ENCODE measurements at places on chromosomes 12 and 14.

- DNase-seq, result no peak
Measured at GRCh38 chr14:51735851-51736250, 84.1 kb downstream of the FRMD6 start.

GRCh38 chr14:104238424-104239184 lies 100.2 kb downstream of the KIF26A start:
- DNase-seq, result peak; percentile 43

- no peak for DNase-seq
Measured at GRCh38 chr14:38255408-38255672, 553 bp downstream of the CLEC14A start.

DNA sequence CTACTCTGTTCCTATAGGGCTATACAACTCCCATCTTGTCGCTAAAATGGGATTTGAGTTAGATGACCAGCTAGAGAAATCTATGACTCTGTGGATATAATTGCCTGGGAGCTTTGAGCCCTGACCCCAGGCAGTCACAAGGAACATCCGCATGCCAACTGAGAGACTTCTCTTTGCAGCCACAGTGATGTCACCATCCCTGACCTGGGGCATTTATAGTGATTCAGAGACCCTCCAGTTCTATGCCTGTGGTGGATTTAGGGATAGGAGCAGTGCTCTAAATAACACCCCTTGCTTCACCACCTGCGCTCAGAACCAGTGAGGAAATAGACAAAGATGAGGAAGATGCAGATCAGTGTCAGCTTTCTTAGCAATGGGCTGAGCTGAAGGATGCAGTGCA lies 86.2 kb downstream of the RIN3 start:
- no peak for DNase-seq

DNA sequence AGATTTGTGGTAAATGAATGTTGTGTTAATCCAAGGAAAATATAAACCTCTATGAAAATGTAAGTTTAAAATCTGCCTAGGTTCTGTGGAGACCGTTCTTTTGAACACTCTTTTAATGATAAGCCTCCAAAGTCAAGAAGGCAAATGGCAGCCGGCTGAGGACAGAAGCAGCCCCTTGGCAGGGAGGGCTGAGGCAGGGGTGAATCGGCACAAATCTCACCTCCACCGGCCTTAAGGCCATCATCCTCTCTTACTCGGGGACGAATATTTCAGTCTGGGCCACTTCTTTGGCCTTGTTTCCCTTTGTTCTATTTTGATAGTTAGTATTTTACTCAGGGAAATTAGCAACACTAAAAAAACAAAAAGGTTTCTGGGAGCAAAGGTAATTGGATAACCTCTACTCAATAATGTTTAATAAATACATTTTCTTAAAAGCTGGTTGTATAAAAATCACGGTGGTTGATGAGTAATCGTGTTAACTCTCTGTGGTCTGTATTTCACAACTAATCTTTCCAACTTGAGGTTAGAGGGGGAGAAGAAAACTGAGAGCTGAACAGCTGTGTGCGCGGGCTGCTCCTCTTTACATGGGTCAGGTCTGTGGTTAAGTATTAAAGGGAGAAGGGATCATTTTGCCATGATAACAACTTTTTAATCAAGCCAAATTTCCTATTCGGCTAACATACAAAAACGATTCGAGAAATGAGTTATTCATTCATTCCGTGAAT lies 18.6 kb downstream of the LGMN start:
- DNase-seq, result no peak

- DNase-seq, result no peak
Measured at GRCh38 chr14:27243365-27243764, 645.5 kb upstream of the NOVA1 start.

GRCh38 chr14:77882636-77883035 lies 82.7 kb downstream of the ADCK1 start:
- no peak for DNase-seq

- no peak for DNase-seq
Measured at GRCh38 chr12:28870839-28871440, 278.1 kb upstream of the FAR2 start.

DNA sequence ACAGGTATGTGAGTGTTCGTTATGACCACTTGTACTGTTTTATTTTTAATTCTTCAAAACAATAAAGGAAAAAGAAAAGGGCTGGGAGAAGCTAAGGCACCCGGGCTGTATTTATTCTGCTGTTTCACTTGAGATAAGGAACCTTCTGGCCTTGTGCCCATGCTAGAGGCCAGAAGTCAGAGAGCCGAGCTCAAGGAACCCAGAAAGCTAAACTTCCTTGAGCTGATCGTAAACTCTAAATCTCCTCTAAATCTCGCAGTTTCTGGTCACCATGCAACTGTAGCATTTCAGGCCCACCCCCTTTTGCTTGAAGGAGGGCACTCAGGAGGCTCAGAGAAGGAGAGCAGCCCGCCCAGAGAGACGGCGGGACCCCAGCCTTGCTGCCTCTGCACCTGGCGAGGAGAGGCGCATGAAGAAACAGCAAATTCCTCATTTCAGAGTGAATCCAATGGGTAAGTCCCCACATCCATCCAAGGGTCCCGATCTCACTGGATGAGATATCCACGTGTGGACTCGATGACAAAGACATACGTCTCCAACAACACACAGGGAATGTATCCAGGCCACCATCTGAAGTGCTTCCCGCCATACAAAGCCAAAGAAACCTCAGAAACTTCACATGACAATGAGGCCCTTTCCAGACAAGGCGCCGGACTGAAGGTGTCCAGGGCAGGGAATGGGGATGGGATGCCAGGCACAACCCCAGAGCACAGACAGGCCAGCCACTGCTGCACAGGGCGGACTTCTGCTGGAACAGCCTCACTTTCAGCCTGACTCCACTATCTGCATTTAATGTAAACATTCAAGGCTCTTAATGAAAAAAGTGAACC lies 14.6 kb downstream of the CCDC88C start:
- no peak for DNase-seq

All from Peyer's patch (tissue), 4 donors.